ENCODE measurements at places on chromosomes 12 and 14. TPM values are rescaled to one million over a fixed set of nuclear protein-coding genes. Genes with fewer than 3 reads are reported as not detected.

The TAS2R13 gene
- 1.5 TPM for total RNA-seq

DNA sequence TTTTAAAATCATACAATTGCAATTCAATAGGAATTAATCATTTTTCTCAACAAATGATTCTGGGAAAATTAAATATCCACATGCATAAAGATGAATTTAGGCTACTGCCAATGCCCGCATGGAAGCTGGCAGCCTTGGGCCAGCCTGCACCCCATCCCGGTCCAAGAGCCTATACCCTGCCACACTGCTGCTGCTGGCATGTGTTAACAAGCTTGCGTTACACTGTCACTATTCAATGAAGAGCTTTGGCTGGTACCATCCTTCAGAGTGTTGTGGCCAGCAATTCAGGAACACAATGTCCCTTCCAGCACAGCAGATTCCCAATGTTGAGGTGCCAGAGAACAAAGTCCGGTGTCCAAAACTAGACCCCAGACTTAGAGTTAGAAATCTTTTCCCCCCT, 13.6 kb upstream of the TAS2R14 start:
- no peak for DNase-seq

The SLCO1B1 gene
- not detected for total RNA-seq

GRCh38 chr12:47636908-47637780, 68.7 kb downstream of the RPAP3 start:
- DNase-seq = peak; percentile 76

DNA sequence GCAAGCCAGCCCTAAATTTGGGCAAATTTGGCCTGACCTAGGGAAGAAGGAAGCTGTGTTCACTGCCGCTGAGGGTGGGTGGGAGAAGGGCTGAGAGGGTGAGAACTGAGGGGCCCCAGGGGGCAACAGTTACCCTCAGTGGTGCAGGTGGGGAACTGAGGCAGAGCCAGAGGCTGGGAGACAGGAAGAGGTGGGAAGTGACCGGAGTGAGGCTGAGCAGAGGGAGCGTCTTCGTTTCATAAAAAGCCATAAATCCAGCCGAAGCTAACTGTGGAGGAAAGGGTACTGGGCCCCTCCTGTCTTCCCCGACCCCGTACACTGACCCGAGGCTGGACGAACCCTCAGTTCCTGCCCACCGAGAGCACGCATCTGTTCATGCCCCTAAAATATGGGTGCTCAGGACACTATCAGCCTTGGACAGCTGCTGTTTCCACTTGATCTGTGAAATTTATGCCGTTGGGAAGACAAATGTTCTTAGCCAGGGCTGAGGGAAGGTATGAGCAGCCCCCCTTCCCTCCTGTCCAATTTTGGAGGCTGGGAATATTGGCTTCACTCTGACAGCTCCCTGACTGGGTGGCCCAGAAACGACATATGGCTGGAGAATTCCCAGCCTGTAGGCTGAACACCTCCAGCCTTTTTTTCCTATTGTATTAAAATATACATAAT, 116.5 kb downstream of the KIF26A start:
- DNase-seq = no peak

The KLHL33 gene
- total RNA-seq = 0.04 TPM

DNA sequence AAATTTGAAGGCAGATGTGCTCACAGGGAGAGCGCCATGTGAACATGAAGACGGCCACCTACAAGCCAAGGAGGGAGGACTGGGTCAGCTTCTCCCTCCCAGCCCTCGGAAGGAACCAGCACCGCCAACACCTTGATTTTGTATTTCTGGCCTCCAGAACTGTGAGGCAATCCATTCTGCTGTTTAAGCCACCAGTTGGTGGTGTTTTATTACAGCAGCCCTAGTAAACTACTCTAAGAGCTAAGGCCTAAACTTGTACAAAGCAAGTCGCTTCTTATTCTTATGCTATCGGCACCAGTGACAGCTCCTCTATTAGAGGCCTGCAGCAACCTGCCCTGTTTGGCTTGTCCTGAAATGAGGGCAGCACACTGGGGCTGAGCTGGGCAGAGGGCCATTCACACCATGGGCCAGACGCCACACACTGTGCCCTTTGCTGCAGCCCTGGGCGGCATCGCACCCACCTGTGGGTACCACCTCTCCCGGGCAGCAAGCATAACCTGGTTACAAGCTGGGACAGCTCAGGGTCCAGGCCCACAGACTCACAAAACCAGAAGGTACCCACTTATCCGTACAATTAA, 62.7 kb downstream of the NOS1 start:
- DNase-seq = no peak

GRCh38 chr14:62662811-62663455, 382.3 kb downstream of the KCNH5 start:
- DNase-seq = peak; percentile 31

DNA sequence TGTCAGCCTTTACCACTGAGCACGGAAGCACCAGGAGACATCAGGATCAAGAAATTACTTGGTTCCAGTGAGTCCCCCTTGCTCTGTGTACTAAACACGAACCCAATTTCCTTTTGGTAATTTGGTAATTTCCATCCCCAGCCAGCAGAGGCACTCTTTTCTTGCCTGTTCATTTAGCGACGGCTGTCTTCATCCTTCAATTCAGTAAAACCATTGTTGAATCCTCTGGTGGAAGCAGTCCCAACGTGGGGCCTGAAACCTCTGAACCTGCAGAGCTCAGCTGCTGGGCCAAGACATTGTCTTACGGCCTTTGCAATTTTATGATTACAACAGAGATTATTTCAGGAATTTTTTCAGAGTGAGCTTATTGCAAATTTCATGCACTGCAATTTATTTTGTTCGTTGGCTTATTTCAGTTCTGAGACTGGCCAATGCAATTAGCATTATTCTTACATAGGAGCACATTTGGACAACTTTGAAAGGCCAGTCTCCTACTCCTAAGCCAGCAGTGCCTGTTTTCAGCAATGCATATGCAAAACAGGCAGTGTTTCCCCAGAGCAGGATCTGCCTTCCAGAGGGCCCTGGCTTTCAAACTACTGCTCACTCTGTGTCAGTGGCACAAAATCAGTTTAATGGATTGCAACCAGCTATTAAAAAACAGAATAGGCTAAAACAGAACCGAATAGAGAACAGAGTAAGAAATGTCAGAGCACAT, 372.9 kb upstream of the TMEM132C start:
- peak; percentile 11 for DNase-seq

The NPAS3 gene
- total RNA-seq = 15.6 TPM

The KRT77 gene
- not detected for total RNA-seq

DNA sequence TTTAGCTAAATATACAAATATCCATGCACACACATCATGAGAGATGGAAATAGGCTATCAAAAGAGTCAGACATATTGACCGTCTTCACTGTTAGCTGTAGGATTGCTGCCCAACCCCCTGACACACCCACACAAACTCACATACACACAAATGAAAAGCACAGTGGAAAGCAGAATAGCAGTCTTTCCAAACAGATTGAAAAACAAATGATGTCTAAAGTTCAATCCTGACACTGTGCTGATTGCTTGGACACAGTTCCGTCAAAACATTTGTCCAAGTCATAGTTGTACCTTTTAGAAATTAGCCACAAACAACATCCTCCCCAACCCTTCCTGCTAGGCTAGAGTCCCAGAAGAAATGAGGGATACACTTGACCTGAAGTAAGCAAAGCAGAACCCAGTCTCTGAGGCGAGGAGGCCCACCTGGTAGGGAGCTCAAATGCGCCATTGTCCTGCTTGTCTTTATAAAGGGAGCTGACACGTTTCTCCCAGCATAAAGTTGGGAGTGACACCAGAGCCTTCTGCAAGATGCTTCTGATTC, at the start of gene PRH2:
Gene PRH2, plus strand, starts transcription at position 491 of the 541 bp plus-strand sequence. Its CDS starts 38 bp downstream, at position 529.
- no peak for DNase-seq

GRCh38 chr12:63889721-63890509, 45.4 kb downstream of the SRGAP1 start:
- DNase-seq = no peak

- no peak for DNase-seq
These were observed 59.2 kb upstream of the PELI2 start for GRCh38 chr14:56059054-56059453.

DNA sequence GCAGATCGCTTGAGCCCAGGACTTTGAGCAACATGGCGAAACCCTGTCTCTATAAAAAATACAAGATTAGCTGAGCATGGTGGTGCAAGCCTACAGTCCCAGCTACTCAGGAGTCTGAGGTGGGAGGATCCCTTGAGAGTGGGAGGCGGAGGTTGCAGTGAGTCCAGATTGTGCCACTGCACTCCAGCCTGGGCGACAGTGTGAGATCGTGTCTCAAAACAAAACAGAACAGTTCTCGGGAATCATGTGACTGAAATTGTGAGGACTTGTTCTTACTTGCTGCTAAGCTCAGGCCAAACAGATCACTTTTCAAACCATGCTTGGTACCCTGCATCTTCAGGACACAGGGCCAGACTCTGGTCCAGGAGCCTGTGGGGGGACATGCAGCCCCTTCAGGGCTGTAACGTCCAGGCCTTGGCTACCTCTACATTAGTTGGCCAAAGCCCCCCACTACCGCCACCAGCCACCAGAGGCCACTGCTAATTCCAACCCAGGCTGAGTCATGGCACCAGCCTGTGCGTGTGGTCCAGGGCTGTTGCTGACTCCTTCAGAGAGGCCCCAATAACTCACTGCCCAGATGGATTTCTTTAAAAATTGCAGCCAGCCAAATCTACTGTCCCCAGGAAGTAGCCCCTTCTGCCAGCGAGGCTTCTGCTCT, 33.4 kb upstream of the SYNDIG1L start:
- peak; percentile 36 for DNase-seq
